ENCODE measurements at places on chromosomes 7 and 10.

- DNase-seq = no peak
Measured at GRCh38 chr7:87833130-87833529, 43.0 kb downstream of the SLC25A40 start.

- DNase-seq = no peak
Measured at GRCh38 chr10:81108516-81109199, 571.0 kb downstream of the SH2D4B start.

GRCh38 chr7:30915751-30916150, 4.1 kb downstream of the AQP1 start:
- no peak for DNase-seq

- DNase-seq = no peak
Measured at GRCh38 chr7:136637813-136638212, 230.6 kb upstream of the CHRM2 start.

DNA sequence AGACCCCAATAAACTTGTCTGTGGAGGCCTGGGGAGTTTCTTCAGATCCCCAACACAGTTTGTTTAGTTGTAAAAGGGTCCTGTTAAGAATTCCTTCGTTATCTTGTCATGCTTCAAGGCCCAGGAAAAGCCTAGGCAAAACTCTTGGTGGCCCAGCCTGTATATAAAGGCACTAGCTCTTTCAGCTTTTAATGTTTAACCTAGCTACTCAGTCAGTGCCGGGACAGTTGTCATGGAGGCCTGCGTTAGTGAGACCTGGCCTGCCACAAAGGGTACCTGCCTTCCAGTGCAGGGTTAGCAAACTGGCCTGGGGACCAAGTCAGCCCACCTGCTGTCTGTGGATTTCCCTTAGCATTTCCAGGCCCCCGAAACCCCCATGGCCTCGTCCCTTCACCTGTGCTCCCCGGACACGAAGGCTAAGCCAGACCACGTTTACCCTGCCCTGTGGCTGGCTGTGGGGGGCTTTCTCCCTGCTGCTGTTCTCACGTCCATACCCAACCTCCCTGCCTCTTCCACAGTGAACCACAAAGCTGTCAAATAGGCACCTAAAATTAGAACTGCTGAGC, 96.9 kb upstream of the PPP2R2D start:
- no peak for DNase-seq

DNA sequence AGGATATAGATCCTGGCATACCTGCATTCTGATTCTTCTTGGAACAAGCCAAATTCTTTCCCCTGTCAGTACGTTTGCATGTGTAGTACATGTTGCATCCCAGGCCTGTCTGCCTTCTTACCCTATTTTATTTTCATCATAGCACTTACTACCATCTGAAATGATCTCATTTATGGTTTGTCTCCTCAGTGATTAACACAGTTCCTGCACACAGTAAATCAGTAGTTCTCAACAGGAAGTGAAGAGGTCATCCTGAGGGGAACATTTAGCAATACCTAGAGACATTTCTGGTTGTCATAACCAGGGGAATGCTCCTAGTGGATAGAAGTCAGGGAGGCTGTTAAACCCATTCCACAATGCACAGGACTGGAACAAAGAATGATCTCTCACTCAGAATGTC, 38.2 kb upstream of the SLC26A4 start:
- no peak for DNase-seq

GRCh38 chr10:63464402-63465292, 1.1 kb downstream of the JMJD1C start:
- DNase-seq = no peak

DNA sequence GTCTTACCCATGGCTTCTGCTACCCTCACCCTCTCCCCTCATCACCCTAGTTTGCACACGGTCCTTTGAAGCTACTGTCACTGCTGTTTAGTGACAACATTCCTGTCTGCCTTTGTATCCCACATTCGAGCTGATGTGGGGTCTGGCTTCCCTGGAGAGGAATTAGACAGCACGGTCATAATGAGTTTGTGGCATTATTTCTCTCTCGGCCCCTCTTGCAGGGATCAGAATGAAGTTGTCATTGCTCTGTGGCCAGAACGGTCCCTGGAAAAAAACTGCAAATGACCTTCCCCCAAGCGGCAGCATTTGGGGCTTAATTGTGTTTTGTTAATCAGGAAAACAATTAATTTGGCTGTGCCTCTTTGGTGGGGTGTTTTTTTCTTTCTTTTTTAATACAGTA, 317.2 kb upstream of the PODXL start:
- no peak for DNase-seq

GRCh38 chr10:118557946-118558345, 37.5 kb downstream of the PRLHR start:
- DNase-seq = no peak

DNA sequence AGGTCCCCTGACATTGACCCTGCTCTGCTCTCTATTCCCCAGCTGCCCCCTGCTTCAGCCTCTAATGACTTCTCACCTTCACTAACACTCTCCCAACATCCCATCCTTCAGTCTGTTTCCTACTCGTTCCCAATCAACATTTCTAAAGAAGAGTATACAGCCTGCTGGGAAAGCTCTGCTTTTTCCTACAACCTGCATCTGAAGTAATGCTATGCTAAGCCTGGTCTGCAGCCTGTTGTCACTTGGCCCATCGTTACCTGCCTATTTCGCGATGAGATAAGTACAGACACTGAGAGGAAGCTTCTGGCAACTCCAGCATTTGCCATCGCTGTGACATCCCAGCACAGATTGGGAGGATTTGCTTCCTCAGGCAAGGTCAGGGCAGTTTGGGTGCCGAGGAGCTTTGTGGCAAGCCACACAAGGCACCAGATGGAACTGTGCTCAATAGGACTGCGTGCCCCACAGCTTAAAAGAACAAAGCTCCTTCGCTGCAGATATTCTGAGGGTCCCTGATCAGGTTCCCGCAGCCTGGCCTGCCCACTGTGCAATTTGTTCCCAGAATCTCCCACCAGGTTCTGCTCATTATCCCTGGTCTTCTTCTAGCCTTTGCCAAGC, 51.4 kb downstream of the PKD1L1 start:
- DNase-seq = no peak

GRCh38 chr10:26555719-26556368, 117.7 kb downstream of the APBB1IP start:
- no peak for DNase-seq

- no peak for DNase-seq
Measured at GRCh38 chr7:68733219-68734153, 864.8 kb upstream of the AUTS2 start.

GRCh38 chr7:107877731-107878382, 13.1 kb upstream of the DLD start:
- no peak for DNase-seq

GRCh38 chr7:81779706-81780105, 9.9 kb upstream of the HGF start:
- DNase-seq = no peak

Data from stimulated activated CD4-positive, alpha-beta T cell treated with anti-CD3 and anti-CD28 coated beads, Interleukin-4, amount 100 ng/mL, for 4 hours (primary cell).